ENCODE measurements at places on chromosomes 2 and 18. TPM values are rescaled to one million over a fixed set of nuclear protein-coding genes. Genes with fewer than 3 reads are reported as not detected.

- DNase-seq: no peak
Observed at GRCh38 chr18:49859021-49859359, 45.7 kb upstream of the ACAA2 start.

- DNase-seq: no peak
Observed at GRCh38 chr2:133421516-133422324, 146.5 kb downstream of the NCKAP5 start.

- no peak for DNase-seq
Observed at GRCh38 chr2:226829721-226830631, 5.9 kb upstream of the RHBDD1 start.

DNA sequence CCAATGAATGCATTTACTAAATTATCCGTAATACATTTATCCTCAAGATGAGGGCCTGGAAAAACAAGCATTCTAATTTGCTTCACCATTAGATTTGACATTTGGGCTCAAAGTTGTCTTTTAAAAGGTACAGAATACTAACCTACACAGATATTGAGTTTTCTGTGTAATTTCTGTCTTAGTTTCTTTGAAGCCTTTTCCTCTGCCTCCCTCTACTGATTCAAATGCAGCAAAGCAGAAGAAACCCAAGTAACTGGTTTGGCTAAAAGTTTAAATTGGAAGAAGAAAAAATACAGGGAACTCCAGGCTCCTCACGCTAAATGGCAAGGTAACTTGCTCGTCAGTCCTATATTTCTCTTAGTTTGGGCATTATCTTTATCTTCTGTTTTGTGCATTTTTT, 53.3 kb upstream of the SLC5A7 start:
- no peak for DNase-seq

DNA sequence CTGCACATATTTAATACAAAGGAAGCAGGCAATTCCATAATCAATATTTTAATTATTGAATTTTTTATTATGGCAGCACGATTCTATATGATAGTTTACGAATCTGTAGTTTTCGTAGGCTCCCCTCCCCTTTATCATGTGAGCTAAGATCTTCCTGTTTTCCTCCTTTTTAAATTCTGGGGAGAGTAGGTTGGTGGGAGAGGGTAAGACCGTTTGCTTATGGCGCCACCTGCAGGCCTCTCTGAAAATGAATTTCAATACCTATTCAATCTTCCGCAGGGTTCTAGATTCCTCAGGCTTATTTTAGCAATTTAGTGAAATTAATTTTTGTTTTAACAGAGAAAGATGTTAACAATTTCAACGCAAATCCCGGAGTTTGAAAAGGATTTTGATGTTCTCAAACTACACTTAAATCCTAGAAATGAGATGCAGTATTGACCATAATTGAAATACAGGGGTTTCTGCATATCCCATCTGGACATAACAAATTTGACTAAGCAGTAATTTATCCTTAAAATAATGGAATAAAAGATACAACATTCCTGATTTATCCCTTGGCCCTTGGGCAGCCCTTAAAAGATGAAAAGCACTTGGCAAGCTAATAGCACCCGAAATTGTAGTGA, 12.8 kb upstream of the GBX2 start:
- DNase-seq: no peak

DNA sequence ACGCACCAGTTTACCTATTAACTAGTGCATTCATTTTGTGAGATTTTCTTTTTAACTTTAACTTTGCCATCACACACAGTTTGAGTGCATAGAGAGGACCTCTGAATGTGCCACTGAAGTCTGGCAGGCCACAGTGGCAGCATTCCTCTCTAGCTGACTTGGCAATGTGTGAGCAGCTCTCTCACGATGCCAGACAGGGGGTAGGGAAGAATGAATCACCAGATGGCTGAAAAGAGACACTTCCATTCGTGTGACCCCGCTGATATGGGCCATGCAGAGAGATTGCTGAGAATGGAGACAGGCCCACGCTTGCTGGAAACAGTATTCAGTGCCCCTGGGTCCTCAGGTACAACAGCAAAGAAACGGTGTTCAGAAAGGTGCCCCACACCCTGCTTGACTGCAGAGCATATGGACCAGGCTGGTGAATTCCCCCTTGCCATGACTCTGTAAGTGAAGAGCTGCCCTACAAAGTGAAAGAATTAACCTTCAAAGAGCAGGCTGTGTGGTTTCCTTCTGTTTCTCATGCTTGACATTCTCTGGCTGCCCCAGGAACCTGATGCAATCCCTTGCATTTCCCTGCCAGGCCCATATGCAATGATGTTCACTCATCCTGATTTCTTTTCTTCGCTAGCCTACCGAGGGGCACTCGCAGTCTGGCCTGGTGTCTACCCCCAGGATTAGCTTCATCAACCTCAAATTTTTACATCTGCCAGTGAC, 236.1 kb downstream of the CDH20 start:
- no peak for DNase-seq

DNA sequence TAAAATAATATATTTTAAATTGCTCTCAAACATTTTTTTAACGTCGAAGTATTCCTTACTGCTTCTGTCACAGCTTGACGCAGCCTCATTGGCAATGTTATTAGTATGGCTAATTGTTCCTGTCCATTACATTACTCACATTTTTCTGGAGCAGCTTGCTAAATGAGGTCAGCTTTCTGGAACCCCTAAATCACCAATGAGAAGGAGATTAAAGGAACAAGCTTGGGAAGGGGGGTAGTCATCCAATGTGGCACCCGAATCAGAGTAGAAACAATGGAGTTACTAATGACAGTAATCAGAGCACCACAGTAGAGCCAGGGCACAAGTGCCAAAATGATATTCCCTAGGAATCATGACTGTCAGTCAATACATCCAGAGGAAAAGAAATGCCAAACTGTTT, 5.1 kb downstream of the NEUROD1 start:
- DNase-seq: no peak

- DNase-seq: no peak
Observed at GRCh38 chr2:121998751-121999150, 243.3 kb downstream of the TSN start.

DNA sequence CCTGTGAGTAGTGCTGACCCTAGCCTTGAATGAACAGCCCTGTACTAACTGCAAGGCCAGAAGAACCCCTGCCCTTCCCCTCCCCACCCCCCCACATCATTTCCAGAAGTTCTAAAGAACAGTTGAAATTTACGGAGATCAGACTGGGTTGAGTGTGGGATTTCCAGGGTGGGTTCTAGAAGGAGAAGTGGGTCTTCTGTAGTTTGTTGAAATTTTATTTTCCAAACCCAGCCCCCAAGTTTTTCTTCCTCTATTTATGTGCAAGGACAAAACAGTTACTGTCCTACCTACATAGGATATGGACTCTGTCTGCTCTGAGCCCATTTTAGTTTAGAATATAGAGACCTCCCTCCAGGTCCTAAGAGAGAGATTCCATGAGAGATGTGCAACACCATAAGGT, 26.3 kb upstream of the CASP10 start:
- no peak for DNase-seq

- no peak for DNase-seq
Observed at GRCh38 chr2:226791056-226791486, 8.5 kb downstream of the IRS1 start.

- no peak for DNase-seq
Observed at GRCh38 chr2:216920143-216920876, 60.4 kb upstream of the TNP1 start.

DNA sequence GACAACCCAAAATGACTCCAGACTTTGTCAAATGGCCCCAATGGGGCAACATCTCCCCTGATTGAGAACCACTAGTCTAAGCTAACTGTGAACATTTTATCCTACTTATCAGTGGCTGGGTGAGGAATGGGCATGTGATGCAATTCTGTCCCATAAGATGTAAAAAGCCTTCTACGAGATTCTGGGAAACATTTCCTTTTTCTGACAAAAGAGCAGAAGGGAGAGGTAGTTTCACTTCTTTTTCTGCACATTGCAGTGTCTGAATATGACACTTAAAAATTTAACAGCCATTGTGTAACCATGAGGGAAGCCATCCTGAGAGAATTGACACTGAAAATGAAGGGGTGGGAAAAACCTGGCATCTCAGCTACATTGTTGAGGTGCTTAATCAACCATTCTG, 17.3 kb upstream of the MARCHF4 start:
- DNase-seq: no peak

DNA sequence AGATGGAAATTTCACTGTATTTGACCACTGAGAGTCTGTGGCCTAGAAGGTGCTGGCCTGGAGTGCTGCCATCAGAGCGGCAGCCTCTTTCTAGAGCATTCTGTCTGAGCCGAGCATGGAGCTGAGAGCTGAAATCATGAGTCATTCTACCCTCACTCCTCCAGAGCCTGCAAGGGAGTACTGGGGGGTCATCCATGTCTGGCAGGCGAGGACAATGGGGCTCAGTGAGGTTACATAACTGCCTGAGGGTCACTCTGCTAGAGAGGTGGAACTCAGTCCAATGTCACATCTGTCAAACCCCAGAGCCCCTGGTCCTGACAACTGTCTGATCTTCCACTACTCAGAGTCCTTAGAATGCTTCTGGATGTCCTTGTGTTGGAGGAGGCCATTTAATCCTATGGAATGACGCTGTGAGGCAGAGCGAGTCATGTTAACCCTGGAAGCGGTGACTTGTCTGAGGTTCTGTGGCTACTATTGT, 65.3 kb downstream of the HAUS1 start:
- no peak for DNase-seq

DNA sequence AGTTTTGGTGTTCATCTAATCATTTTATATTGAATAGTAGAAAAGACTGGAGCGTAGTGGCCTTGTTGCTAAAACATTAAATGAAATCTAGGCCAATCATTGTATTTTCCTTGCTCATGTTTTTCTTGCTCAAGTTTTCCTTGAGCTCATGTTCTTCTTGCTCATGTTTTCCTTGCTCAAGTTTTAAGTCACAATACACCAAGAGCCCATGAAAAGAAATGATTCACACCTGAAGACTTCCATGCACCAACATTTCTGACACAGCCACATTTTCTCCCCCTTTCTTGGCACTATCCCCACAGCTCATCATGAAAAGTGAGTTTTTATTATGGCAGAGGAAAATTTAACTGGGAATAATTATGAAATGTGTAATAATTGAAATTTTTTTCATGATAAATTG, 92.0 kb downstream of the LRP1B start:
- DNase-seq: no peak

DNA sequence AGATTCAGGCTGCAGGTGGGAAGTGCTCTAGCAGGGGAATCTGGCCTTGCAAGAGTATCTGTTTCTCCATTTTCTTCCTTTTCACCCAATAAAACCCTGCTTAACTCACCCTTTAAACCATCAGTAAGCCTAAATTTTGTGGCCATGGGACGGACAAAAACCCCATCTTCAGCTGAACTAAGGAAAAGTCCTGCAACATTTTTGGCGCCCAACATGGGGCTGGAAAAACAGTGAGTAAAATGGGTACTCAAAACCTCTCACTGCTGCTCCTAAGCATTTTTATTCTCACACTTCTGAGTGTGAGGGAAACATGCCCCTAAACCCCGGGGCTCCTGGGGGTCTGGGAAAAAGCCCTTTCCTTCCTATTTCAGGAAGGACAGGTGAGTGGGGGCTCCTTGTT, 414.3 kb downstream of the ZNF804A start:
- DNase-seq: no peak

DNA sequence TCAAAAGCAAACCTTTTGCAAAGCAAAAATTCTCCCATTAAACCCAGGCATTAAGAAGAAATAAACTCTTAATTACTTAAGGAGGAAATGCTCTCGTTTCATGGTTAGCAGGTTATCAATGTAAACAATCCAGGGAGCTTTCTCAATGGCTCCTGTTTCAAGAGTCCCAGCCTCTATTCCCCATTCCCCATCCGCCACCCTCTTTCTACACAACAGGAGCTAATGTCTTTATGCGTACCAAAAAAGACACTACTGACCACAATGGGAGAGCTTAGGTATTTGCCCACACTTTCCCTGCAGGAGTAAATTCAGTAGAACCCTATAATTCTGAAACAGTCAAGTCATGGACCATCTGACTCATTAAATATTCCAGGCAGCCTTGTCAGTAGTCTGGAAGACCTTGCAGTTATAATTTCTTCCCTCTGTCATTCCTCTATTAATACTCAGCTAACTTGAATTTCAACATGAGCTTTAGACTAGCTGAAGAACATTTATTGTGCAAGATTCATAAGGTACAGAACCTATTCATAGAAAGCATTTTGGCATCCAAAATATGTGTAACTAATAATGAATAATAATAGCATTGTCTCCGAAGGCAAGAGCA, 48.6 kb downstream of the SLC8A1 start:
- DNase-seq: no peak

DNA sequence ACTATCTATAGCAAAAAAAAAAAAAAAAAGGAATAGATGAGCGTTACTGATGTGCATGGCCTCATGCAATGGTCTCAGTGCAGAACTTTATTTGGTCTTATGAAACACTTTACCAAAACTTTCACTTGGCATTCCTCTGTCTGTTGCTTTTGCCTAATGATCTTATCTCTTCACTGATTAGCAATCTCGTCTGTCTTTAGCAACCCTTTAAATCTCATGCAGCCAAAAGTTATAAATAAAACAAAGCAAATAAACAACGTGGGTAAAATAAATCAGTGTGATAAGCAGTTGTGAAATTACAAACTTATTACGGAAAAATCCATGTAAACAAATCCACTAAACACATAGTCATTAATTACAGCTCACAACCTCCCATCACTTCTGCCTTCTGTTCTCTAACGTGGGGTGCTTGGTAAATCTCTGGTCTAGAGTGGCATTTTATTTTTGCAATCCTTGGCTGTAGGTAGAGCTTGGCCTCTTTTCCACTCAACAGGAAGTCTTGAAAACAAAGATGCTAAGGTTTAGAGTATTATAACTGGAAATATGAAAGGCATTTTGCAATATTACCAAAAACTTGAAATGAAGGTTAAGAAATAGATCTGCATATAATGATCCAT, 288.0 kb downstream of the AFF3 start:
- no peak for DNase-seq

DNA sequence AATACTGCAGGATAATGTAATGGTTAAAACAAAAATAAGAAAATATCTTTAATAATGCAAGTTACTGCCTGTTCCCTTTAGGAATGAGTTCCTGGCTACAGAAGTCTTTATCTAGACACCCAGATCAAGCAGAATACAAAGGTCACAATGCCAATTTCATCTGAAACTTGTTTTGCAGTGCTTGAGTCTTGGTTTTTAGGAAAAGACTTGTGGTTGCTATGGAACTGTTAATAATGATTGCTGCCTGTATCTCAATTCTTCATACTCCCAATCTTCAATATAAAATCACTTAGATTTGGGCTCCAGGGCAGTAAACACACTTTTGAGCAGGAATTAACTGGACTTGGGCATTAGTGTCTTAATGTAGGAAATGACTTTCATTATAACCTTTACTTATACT, 14.2 kb downstream of the CAVIN2 start:
- no peak for DNase-seq

The QPCT gene
- polyA plus RNA-seq: 16.2 TPM

The ADRA2B gene
- polyA plus RNA-seq: 5.3 TPM

The ABCB11 gene
- polyA plus RNA-seq: 0.01 TPM

The HSBP1L1 gene
- 19.3 TPM for polyA plus RNA-seq

The CXCR1 gene
- polyA plus RNA-seq: not detected

The OR6B2 gene
- polyA plus RNA-seq: not detected

The TRAK2 gene
- polyA plus RNA-seq: 45.9 TPM

The FSHR gene
- not detected for polyA plus RNA-seq

The ANKRD29 gene
- 0.55 TPM for polyA plus RNA-seq

The INO80C gene
- polyA plus RNA-seq: 28.3 TPM
